C1 segment of cervical spinal cord (tissue), 14 donors: ENCODE measurements at places on chromosomes 1 and 21.
A peak's percentile ranks its signal among the peaks of the same experiment; 100 is the strongest.

- no peak for DNase-seq
Measured at GRCh38 chr1:171869097-171869496, 27.8 kb downstream of the DNM3 start.

- DNase-seq: no peak
Measured at GRCh38 chr1:178916448-178917174, 45.7 kb upstream of the ANGPTL1 start.

GRCh38 chr1:19658186-19658585 is 6.5 kb upstream of the HTR6 start:
- no peak for DNase-seq

GRCh38 chr1:116738673-116739370 is 15.4 kb upstream of the CD2 start:
- no peak for DNase-seq

DNA sequence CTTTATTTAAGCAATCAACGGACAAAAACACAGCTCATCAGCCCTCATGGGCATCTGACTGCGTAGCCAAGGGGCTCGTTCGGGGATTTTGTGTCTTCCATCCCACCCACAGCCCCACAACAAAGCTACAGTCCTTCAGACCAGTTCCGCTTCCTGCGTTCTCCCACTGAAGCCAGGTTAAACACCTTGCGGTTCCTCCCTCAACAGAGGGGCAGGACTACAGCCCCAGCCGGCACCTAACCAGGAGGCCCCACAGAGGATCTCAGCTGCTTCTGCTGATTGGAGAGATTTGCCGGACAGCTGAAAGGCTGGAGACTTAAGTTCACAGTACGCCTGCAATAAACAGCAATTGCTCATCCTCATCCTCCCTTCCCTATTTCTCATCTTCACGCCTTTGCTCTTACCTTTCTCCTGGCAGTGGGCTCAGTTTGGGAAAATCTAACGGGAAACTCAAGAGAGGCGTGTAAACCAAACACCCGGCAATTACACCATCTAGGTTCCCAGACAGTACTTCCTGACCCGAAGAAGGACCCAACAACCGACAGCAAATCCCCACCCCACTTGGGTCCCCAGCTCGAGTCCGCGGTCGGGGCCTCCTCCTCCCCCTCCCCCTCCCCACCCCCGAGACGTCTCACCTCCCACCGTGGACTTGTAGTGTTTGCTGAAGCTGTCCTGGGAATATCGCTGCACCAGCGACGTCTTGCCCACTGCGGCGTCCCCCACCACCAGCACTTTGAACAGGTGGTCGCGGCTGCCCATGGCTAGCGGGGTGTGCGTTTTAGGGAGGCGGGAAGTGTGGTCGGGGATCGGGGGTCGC is 876 bp downstream of the RAB29 start:
- no peak for DNase-seq

- no peak for DNase-seq
Measured at GRCh38 chr1:219945795-219946194, 17.4 kb upstream of the SLC30A10 start.

DNA sequence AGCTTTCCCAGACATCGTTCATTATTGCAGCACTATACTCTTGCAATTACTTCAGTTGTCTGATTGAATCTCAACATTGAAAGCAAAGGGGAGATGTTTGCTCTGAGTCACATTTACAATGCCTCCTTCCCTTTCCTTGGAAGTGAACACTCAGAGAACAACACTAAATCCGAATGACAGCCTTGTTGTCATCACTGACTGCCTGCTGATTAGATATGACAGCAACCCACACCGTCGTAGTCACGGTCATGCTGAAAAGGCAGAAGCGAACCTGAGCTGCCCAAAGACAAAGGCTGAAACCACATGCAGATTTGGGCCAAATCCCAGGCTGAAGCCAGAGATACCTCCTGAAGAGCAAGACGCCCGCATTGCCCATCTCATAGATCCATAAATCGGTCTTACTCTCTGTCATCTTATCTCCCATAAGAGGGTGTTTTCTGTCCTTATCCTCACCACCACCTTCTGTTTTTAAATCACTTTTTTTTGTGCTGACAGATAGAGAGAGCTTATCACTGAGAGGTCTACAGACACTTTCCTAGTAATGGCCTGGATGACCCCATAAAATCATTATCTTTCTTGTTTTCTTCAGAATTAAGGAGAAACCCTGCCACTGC is 47.5 kb downstream of the TMCO4 start:
- no peak for DNase-seq

- DNase-seq: no peak
Measured at GRCh38 chr1:21693732-21694131, 24.6 kb upstream of the RAP1GAP start.

DNA sequence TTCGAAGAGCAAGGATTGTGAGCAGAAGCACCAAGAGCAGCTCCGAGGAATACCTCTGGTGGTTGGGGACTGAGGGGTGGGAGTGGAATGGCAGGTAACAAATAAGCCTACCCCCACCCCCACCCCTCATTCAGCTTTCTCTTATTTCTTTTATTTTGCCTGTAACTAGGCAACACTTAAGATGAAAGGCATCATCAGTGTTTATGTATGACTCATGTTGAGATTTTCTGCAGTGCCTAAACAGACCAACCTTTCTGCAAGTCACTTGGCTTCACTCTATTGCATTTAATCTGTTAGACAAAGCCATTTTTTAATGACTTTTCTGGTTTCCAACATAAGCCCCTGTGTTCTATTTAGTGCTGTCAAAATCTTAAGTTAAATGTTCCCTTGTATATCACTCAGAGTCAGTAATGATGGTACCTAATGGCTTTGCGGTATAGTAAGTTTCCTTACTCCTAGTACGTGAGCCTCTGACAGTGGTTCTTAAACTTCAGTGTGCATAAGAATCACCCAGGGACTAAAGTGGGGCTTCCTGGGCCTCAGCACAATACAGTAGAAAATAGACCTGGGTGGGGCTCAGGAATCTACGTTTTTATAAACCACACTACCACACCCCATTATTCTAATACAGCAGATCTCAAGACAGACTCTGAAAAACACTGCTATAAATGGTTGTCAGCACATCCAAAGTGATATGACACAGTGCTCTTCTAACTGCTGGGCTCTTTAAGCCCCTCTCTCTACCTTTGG is 19.9 kb downstream of the CASQ2 start:
- no peak for DNase-seq

GRCh38 chr1:64001038-64001437 is 202.4 kb upstream of the UBE2U start:
- no peak for DNase-seq

GRCh38 chr1:46130121-46130520 is 2.3 kb downstream of the PIK3R3 start:
- DNase-seq: no peak

DNA sequence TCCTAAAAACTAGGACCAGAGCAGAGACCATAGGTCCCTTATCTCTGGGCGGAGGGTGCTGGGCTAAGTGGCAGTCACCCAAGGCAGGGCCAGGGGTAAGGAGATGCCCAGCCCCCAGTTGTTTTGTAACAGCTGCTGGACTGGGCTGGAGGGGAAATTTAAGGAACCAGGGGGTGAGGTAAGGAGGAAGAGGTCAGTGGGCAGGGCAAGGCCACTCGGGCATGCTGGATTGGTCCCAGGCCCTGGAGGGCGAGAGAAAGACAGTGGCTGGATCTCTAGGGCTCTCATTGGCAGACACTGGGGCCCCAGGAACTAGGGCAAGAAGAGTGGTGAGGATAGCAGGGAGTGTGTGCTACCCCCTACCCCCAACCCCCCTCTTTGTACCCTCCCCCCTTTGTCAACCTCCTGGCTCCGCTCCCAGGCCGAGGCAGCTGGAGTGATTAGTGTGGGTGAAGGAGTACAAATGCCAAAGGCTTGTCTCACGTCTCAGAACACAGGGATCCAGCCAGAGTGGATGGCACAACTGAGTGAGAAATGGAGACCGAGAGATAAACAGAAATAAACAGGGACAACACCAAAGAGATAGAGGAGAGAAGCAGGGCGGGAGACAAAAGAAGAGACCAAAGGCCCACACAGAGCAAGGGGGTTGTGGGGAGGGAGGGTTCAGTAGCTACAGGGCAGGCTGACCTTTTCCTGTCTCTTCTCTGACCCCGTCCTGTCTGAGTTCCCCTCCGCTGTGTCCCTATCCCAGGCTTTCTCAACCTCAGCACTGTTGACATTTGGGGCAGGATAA is 20.5 kb upstream of the THRAP3 start:
- DNase-seq: peak; percentile 79

GRCh38 chr1:205003358-205004131 is 39.5 kb upstream of the CNTN2 start:
- DNase-seq: no peak

GRCh38 chr1:41539999-41540398 is 55.5 kb upstream of the EDN2 start:
- no peak for DNase-seq

DNA sequence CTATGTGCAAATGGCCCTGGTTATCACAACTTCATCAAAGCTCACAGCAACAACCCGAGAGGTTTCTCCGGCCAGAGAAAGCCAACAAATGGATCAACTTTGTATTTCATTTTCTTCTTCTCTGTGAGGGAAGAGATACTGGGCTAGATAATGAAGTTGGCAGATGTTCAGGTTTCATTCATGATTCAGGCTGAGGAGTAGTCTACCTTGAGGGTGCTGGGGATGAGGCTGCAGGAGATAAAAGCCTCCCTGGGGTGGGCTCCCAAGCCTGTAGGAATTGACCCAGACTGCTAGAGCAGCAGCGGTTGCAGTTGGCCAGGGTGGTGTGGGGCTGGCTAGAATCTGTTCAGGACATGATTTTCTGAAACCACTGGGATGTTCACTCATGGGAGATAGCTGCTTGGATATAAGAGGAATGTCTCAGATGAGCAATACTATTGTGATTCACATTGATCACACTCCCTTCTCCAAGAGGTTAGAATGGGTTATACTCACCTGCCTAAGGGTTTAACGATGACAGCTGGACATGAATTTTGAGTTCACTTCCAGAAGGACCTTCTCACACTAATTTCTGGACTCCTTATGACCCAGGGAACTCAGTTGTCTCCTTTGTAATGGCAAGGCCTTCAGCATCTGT is 64.0 kb downstream of the SYT6 start:
- DNase-seq: no peak

DNA sequence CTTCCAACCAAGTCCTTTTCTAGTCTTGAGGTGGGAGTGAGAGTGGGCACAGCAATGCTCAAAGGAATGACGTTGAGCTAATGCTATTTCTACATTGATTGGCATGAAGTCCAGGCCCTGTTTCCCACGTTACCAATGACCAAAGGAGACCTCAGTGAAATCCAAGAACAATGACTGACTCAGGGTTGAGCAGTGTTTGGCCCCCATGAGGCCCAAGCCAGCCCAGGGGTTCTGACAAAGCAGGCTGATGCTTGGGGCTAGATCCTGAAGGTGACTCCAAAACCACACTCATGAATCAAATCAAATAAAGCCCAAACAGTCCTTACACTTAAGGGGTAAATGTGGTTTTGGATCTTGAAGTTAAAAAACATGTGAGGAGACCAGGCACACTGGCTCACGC is 278.5 kb upstream of the GJB5 start:
- DNase-seq: no peak

DNA sequence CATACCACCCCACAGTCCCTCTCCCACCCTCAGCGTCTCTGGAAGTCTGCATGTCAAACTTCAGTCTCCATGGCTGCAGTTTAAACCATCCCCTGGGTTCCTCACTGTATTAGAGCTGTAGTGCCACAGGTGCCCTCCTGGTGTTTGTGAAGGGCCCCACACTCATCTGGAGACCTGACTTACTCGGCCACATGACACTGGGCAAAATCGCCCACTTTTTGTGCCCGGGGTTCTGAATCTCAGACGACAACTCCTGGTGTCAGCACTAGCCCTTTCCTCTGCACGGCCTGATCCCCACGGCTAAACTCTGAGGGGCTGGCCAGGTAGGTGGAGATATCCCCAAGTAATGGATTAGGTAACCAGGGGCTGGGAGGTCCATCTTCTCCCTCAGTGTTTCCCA is 6.5 kb downstream of the INKA2 start:
- DNase-seq: no peak

DNA sequence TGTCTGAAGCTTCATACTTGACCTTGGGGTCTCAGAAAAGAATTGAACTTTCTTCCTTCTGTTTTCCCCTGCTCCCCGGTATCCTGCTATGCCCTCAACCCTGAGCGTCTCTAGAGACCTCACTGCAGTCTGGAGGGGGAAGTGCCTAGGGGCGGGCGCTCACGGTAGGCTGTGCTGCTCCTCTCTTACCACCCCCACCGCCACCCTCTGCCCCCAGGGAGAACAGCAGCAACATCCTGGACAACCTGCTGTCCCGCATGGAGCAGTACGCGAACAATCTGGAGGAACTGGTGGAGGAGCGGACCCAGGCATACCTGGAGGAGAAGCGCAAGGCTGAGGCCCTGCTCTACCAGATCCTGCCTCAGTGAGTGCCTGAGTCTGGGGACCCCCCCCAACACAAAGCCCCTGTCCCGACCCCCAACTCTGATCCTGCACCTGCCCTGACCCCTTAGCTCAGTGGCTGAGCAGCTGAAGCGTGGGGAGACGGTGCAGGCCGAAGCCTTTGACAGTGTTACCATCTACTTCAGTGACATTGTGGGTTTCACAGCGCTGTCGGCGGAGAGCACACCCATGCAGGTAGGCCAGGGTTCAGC is 10.3 kb downstream of the NPR1 start:
- no peak for DNase-seq

- DNase-seq: peak; percentile 45
Measured at GRCh38 chr1:200302192-200302920, 107.5 kb downstream of the ZNF281 start.

DNA sequence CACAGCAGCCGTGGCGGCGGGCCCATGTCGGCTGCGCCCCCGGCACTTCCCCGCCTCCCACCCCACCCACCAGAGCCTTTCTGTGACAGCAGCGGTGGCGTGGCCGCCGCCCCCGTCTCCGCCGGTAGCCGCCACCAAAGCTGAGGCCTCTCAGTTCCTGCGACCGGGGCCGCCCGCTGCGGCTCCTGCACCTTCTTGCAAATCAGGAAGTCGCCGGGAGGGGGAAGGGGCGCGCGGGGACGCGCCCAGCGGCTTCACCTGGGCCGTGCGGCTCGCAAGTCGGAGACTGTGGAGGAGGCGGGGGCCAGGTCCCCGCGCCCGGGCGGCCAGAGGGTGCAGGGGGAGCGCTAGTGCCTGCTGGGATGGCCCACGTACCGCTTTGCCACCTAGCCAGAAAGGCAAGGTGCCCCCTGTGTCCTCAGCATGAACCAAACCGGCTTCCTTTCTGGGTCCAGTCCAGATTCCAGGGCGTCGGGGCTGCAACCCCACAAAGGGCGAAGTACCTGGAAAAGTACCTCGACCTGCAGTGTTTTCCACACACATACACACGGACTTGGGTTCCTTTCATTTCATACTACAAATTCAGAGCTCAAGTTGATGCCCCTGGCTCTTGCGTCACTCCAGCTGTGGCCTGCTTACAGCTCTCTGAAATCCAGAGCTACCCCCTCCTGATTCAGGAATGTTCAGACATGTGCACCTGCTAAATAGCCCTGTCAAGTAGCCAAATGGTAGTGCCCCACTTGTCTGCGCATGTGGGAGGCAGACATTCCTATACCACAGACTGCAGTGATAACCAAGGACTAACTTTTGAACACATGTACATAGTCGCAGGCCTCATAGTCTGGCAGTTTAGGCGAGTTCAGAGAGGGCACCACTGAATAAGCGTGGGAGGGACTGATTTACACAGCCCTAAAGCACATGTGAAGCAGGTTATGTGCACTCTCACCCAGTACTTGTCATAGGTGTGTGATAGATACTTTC is at the start of gene DENND1B:
DENND1B (minus strand) TSS at position 199 of the 981 bp plus-strand sequence. CDS start 325 bp downstream, outside the sequence.
- DNase-seq: no peak
